H4 (cell line): ENCODE measurements at places on chromosomes 1 and 21.

- no peak for DNase-seq
These were observed 59.2 kb downstream of the IARS2 start for GRCh38 chr1:220153147-220153546.

- DNase-seq, result no peak
These were observed 77.7 kb upstream of the CACNA1E start for GRCh38 chr1:181405584-181405983.

DNA sequence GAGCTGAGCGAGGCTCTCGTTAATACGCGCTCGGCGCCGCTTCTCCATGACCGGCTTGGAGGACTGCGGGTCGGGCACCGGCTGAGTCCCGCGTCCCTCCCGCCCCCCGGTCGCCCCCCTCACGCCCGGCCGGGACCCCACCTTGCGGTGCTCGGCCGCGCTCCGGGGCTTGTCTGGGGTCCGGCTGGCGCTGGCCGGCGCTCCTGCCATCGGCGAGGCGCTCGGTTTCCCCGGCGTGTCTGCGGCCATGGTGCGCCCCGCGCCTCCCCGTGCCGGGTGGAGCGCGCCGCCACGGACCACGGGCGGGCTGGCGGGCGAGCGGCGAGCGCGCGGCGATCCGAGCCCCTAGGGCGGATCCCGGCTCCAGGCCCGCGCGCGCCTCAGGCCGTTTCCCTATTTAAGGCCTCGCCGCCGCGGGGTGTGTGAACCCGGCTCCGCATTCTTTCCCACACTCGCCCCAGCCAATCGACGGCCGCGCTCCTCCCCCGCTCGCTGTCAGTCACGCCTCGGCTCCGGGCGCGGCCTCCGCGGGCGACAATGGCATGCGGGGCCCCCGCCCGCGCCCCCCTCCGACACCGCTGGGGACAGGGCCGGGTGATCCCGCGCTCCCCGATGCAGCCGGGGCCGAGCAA, at the start of gene HES4:
Gene HES4 (minus strand): TSS at position 373 of the 632 bp plus-strand sequence. CDS start 124 bp downstream, at position 249.
- DNase-seq, result peak; percentile 87

DNA sequence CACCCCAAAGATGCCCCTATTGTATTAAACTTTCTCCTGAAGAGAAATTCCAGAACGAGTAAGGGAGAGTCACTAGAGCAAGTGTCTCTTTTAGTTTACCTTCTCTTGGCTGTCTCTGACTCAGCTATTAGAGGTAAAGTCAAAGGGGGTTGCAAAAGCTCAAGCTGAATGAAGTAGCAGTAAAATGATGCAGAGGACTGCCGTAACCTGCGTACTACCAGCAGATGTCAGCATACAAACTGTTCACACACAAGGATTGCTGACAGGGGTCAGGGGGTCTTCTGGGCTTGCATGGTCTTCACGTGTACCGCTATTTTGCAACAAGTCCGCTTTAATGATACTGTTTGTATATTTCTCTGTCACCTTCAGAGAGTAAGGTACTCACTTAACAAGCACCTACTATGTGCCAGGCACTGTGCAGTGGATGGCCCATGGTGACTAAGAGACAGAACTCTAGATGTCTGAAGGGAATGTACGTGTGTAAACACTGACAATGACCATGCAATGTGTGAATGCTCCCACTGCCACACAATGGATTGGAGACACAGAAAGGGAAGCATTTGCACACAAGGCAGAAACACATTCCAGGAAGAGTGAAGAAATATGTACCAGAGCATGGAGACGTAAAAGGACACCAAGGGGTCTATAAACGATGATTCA, 34.9 kb downstream of the CHML start:
- DNase-seq, result peak; percentile 43

DNA sequence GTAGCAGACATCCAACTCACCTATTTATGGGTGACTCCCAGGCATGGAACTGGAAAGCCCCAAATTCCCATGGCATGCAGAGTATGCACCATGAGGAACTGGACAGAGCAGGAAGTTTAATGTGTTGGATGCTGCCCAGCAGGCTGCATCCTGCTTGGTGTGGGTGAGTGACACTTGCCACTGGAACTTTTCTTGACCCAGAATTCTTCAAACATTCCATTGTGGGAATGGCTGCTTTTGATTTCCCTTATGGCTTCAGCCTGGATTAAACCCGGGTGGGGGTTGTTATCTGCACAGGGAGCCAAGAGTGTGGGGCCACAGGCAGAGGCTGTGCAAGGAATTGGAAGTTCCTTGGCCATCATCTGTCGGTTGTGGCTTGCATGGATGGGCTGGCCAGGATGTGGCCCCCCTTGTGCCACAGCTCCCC, 26.9 kb upstream of the BACE2 start:
- peak; percentile 28 for DNase-seq

- DNase-seq, result no peak
These were observed 47.3 kb upstream of the ZP4 start for GRCh38 chr1:237938068-237938467.

DNA sequence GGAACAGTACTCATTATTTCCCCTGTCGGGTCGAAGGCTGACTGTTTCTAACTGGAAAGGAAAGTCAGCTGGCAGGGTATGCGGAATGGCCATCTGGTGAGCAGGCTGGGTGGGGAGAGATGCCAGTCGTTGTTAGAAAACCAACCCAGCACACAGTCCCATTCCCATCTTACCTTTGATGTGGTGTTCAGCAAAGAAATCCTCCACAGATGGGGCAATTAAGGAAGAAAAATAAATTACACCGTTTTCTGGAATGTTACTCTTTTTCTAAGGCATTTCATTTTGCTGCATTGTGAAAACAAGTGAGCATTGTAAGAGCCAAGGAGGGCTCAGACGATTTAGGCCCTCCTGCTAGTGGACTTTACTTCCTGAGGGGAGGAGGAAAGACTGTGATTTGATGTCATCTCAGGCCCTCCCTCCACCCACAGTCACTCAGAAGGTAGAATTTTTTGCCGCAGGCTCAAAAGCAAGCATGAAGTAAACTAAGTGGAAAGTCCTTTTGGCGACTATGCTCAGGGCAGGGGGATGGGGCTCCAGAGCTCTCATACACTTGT, at the start of gene SLC16A4:
Gene SLC16A4 (minus strand): TSS at position 335 of the 554 bp plus-strand sequence. CDS start 1,703 bp downstream, outside the sequence.
- peak; percentile 91 for DNase-seq

GRCh38 chr1:89465201-89465600, 59.4 kb upstream of the LRRC8B start:
- DNase-seq, result peak; percentile 25

- no peak for DNase-seq
These were observed 6.7 kb downstream of the CR1L start for GRCh38 chr1:207651583-207651982.

GRCh38 chr1:178908358-178908757, 37.5 kb upstream of the ANGPTL1 start:
- DNase-seq, result no peak

GRCh38 chr1:240739139-240739538, 127.2 kb upstream of the GREM2 start:
- no peak for DNase-seq

DNA sequence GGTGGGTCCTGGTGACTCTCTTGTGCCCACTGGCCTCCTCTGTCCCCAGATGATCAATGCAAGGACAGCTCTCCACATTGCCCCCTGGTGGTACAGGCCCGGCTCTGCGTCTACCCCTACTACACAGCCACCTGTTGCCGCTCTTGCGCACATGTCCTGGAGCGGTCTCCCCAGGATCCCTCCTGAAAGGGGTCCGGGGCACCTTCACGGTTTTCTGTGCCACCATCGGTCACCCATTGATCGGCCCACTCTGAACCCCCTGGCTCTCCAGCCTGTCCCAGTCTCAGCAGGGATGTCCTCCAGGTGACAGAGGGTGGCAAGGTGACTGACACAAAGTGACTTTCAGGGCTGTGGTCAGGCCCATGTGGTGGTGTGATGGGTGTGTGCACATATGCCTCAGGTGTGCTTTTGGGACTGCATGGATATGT, 10.8 kb downstream of the ADAMTSL4 start:
- peak; percentile 57 for DNase-seq

DNA sequence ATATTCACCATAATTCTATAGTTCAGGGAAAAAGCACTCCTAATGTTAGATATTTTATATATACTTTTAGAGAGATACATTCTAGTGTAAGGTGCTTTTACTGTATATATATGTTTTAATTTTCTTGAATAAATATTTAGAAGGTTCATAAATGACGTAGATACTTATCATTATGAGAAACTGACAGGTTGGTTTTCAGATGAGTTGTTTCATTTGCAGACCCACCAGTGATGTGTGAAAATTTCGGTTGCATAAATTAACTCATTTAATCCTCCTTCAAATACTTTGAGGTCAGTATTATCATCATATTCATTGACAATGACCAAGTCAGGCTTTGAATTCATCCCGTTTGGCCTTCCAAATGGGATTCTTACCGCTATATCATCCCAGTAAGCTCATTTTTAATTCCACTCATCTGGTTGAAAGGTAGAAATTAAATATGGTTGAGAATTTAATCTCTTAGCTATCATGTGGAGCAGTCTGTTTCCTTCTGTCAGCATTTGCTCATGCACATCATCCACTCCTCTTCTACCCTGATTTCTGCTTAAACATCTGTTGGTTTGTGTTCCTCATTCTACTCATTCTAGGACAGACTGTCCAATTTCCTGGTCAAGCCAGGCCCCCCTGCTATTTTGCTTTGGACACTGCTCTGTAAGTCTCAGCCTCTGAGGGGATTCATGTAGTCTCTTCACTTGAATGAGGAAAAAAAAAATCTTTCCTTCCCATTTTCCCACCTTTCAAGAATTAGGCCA, 1156.6 kb downstream of the PLA2G4A start:
- DNase-seq, result no peak

- no peak for DNase-seq
These were observed 36.7 kb upstream of the IL20 start for GRCh38 chr1:206828765-206829164.
